ENCODE measurements at places on chromosomes 6 and 20.

- no peak for DNase-seq
Observed at GRCh38 chr6:119024111-119024510, 54.4 kb downstream of the FAM184A start.

- no peak for DNase-seq
Observed at GRCh38 chr6:19333936-19334335, 503.2 kb upstream of the ID4 start.

DNA sequence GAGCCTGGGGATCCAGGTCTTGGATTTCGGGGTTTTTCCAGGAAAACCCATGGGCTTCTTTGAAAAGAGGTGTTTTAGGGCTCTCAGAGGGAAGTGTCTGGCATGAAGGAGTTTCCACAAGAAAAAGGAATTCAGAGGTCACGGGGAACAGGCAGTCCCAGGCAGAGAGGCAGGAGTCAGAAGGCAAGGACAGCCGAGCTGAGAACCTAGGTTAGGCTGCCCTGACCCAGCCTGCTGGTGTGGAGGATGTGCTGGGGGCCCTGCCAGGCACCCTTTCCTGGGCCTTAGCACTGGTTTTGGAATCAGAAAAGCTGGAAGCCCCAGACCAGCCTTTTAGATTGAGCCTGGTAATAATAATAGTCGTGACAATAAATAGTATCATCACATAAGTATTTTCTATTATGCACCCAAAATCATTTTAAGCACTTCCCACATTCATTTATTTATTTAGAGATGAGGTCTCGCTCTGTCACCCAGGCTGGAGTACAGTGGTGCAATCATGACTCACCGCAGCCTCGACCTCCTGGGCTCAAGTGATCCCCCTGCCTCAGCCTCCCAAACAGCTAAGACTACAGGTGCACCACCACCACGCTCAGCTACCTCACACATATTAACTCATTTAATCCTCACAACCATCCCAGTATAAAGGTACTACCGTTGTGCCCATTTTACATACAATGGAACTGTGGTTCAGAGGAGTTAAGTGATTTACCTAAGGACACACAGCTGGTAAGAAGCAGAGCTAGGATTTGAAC lies 19.9 kb downstream of the TGM2 start:
- DNase-seq = no peak

- no peak for DNase-seq
Observed at GRCh38 chr6:150928882-150929281, 63.4 kb downstream of the MTHFD1L start.

GRCh38 chr6:107956586-107957307 lies 1.3 kb downstream of the SEC63 start:
- DNase-seq = no peak

GRCh38 chr20:58233393-58233792 lies 4.9 kb upstream of the ANKRD60 start:
- no peak for DNase-seq

DNA sequence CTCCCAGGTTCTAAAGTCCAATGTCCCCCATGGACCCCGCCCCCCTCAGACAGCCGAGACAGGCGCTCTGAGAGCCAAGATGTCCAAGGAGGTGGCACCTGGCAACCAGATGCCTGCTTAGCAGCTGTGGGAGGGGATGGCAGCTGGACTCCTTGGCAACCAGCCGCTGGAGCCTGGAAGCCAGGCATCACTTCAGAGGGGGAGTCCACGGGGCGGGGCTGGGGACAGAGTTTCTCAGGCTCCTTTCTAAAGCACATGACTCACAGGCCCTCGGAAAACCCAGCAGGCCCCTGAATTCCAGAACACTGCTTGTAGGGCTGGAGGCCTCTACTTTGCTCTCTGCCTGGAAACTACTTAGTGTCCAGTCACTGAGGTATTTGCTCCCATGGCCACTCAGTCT lies 51.5 kb downstream of the PREX1 start:
- no peak for DNase-seq

DNA sequence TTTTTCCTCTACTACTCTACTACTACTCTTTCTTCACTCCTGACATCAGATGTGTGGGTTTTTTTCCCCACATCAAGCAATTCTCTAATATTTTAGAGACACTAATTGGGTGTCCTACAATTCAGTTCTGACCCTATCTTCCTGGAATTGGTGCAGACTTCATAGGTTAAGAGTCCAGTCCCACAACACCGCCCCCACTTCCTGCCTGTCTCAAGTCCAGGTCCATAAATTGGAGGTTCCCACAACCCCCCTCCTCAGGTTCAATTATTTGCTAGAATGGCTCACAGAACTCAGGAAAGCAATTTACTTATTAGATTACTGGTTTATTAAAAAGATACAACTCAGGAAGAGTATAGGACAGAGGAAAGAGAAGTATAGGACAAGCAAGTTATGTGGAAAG lies 25.7 kb upstream of the SLC2A12 start:
- DNase-seq = no peak

DNA sequence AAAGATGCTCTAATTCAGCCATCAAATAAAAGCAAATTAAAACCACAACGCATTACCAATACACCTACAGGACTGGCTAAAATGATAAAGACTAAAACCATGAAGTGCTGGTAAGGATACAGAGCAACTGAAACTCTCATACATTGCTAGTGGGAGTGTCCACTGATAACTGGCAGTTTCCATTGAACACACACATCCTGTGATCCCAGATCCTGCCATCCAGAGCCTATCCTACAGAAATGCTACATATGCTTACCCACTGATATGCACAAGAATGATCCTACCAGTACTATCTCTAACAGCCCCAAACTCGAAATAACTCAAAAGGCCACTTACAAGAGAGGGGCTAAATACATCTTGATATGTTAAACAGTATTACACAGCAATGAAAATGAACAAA lies 81.0 kb downstream of the FYN start:
- no peak for DNase-seq

DNA sequence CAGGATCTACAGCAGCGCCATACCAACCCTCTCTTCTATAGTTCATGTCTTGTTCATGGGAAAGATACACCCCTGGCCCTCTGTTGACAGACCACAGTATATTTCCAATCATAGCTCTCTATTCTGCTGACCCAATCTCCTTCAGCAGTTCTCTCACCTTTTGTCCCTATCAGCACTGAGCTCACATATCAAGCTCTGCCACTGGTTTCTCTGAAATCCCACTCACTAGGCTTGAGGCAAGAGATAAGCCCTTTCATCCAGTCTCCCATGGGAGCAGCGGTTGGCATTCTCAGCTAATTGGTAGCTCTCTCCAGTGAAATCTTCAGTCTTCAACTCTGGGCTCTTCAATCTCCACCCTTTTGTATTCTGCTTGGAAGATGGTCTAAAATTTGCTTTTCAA lies 313.4 kb downstream of the GJA1 start:
- DNase-seq = no peak

GRCh38 chr6:13259393-13259792 lies 68.9 kb downstream of the TBC1D7 start:
- DNase-seq = no peak

DNA sequence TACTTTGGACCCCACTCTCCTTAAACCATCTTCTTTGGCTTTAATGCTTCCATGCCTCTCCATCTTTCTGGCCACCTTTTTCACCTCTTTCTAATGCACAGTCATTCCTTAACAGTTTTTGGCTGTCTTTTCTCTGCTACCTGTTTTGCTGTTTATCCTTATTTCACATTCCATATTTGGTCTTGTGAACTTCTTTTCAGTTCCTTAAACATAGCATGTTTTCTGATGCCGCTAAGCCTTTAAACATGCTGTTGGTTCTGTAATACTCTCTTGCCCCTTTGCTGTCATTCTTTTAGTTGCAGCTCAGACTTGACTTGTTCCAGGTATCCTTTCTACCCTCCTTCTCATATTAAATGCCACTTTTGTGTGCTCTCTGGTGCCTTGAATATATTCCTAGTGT lies 35.8 kb downstream of the TOP1 start:
- DNase-seq = no peak

DNA sequence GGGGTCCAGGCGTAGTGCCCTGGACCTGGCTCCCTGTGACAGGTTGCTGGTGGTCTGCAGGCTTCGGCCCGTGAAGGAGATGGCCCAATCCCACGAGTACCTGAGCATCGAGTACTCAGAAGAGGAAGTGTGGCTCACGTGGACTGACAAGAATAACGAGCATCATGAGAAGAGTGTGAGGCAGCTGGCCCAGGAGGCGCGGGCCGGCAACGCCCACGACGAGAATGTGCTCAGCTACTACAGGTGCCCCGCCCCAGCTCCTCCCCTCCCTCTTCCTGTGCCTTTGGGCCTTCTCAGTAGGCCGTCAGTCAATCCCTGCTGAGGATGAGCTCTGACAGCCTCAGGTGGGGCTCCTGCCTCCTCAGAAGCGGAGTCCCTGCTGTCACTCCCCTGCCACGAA lies 42.6 kb downstream of the UQCC2 start:
- no peak for DNase-seq

DNA sequence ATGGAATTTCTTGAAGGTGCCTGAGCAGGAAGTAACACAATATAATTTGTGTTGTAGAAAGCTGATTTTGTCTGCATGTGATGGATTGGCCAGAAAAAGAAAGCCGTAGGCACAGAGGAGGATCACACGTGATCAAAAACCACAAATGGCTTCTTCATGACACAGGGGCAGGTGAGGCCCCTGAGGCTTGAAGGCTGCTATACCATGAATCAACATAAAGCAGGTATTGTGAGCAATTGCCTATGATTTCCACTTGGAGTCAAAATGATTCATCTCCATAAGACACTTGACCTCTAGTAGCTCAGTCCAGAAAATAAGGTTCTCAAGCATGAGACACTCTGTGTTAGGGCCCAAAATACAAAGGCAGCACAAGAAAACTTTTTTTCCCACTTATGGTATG lies 42.4 kb upstream of the EYA4 start:
- no peak for DNase-seq

DNA sequence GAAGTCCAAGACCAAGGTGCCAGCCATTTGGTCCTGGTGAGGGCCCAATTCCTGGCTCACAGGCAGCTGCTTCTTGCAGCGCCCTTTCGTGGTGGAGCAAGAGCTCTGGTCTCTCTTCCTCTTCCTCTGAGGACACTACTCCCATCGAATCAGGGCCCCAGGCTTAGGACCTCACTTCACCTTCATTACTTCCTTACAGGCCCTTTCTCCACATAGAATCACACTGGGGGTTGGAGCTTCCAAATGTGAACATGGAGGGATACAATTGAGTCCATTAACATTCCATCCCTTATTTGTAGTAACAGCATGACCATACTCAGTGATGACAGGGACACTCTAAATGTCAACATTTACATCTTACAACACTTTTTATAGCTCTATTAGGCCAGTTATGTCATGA lies 2.3 kb downstream of the RAMACL start:
- DNase-seq = no peak

DNA sequence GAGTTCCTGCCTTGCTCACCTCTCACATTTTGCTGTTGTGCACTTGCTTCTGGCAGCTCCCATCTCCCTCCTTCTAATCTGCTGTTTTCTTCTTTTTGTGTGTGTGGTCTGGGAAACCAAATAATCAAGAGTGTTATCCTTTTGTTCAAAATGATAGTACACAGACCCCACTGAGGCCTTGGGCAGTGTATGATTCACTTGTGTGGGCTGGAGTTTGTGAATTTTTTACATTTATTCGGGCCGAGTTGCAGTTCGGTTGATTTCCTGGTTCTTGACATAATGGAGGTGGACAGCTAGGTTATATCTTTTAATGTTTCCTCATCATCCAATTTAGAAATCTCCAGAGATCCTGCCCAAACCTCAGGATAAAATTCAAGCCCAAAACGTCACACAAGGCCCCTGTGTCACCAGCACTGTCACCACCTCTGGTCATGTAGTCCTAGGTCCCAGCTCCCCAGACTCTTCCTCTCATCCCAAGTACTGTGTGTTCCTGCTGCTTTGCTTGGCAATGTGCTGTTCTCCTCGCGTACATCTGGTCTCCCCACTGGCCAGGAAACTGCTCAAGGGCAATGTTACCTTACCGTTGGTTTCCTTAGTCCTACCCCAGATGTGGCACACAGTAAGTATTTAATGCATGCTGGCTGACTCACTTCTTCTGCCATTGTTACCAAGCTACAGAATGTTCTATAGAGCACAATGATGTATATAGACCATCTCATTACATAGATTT lies 55.7 kb upstream of the PHACTR2 start:
- no peak for DNase-seq

DNA sequence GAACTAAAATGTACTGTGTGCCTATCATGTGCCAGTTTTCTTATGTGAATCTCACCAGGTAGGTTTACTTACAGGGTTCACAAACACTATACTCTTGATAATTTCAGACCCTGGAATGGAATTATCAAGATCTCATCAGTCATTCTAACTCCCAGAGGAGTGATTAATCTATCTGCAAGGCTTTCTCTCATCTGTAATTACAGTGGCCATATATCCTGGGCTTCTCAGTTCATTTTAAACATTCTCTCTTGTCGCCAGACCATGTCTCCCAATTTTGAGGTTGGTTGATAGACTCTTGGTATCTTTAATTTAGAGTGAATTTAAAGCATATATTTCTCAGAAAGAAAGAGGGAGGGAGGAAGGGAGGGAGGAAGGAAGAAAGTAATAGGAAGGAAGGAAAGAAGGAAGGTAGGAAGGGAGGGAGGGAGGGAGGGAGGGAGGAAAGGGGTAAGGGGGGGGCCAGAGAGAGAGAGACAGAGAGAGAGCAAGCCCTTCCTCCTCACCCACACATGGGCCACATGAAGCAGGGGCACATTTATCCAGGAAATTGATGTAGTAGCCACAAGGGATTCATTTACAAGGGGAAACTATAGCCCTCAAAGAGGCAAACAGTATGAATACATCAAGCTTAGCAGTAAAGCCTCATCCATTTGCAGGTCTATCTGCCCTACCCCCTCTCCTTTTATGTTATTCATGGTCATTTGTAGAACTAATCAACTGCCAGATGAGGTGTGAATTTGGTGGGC lies 25.8 kb upstream of the NRSN1 start:
- DNase-seq = no peak

DNA sequence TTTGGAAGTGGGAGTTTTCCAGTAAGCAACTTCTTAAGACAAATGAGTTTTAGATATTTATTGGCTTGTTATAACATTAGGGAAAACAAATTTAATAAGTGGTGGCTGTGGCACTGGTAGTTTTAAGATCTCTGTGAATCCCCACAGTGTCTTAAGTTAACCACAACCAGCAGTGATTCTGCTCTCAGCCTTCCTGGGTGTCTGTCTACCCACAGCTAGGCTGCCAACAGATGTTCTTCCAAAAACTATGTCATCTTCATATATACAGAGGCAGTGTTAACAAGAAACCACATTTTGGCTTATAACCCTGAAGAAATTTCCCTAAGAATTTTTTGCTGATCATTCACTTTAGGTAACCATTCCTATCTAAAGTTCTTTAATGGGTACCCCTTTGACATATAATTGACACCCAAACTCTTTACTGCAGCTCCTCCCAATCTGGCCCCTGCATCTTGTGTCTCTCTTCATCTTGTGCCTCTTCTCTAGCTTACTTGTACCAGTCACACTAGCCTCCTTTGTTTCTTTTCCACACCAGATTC lies 52.7 kb downstream of the TOP1 start:
- DNase-seq = no peak

Data from NCI-H526 treated with DMSO at 0.1 percent for 48 hours (cell line).